ENCODE measurements at places on chromosomes 4 and X. TPM values are rescaled to one million over a fixed set of nuclear protein-coding genes. Genes with fewer than 3 reads are reported as not detected.

GLRB gene
- 5.1 TPM for total RNA-seq

GRCh38 chrX:114800719-114801118, 216.7 kb downstream of the IL13RA2 start:
- no peak for DNase-seq

- DNase-seq = no peak
Observed at GRCh38 chr4:152676052-152676854, 3.5 kb downstream of the TMEM154 start.

- no peak for DNase-seq
Observed at GRCh38 chr4:84319124-84319523, 180.0 kb downstream of the NKX6-1 start.

TLR2 gene
- 29.6 TPM for total RNA-seq

DNA sequence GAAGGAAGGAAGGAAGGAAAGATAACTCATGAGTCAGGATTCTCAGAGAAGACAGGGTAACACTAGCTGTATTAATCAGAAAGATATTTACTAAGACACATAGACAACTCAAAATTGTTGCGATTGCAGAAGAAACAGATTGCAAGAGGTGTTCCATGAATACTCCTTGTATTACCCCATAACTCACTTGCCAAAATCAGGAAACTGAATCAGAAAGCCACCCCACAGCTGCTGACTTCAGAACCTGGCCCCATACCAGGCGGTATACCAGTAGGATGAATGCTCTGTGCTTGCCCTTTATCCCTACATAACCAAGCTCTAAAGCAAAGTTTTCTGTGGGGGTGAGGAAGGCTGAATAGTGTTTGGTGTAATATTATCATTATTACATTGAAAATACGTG, 468.5 kb downstream of the IQCM start:
- DNase-seq = no peak

GRCh38 chrX:18620349-18620748, 51.6 kb downstream of the RS1 start:
- peak; percentile 58 for DNase-seq

UCP1 gene
- total RNA-seq = not detected

DNA sequence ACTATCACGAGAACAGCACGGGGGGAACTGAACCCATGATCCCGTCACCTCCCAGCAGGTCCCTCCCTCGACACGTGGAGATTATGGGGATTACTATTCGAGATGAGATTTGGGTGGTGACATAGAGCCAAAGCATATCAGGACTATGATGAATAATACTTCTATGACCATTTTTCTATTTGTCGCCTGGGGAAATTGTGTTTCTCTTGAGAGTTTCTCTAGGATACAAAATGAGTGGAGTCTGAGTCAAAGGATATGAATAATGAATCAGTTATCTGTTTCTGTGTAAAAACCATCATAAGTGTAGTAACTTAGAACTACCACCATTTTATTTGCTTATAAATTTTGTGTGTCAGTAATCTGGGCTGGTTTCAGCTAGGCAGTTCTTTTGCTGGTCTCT, 533.0 kb upstream of the ARX start:
- no peak for DNase-seq

NALF2 gene
- total RNA-seq = not detected

FBXO8 gene
- 13.3 TPM for total RNA-seq

- no peak for DNase-seq
Observed at GRCh38 chrX:101460669-101461068, 24.6 kb upstream of the ARMCX4 start.

DNA sequence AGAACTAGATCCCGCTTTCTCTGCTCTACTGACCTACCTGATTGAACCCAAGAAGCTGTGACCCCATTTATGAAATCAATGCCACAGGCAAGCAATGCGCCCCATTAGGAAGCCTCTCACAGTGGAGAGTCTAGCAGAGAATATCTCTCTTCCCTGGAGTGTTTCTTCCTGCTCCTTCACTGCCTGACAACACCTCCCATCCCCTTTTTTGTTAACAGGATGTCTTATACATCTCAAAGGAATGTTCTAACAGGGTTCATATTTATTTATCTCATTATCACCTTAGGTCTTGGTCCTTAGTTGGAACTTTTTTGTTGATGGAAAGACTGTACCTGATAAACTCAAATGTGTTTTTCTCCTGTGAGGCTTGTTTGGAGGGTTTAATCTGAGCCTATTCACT, 35.5 kb downstream of the SLIT2 start:
- DNase-seq = no peak

- DNase-seq = no peak
Observed at GRCh38 chrX:153782871-153783270, 2.0 kb downstream of the SRPK3 start.

CYLC1 gene
- total RNA-seq = not detected

DNA sequence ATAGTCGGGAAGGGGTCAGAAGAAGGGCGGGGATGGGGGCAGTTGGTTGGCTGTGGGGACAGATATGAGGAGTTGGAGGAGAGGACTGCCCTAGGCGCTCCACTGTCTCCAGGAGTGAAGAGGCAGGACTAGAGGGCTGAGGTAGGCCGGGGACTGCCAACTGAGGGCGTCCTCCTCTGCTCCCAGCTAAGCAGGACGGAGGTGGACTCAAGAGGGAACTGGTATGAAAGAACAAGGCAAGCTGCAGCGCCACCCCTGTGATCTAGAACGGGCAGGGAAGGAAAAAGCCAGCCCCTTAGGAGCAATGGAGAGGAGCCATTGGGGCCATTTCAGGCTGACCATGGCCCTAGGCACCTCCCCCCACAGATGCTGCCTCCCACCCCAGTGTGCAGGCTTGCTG, 14.0 kb downstream of the BEND2 start:
- DNase-seq = no peak

DNA sequence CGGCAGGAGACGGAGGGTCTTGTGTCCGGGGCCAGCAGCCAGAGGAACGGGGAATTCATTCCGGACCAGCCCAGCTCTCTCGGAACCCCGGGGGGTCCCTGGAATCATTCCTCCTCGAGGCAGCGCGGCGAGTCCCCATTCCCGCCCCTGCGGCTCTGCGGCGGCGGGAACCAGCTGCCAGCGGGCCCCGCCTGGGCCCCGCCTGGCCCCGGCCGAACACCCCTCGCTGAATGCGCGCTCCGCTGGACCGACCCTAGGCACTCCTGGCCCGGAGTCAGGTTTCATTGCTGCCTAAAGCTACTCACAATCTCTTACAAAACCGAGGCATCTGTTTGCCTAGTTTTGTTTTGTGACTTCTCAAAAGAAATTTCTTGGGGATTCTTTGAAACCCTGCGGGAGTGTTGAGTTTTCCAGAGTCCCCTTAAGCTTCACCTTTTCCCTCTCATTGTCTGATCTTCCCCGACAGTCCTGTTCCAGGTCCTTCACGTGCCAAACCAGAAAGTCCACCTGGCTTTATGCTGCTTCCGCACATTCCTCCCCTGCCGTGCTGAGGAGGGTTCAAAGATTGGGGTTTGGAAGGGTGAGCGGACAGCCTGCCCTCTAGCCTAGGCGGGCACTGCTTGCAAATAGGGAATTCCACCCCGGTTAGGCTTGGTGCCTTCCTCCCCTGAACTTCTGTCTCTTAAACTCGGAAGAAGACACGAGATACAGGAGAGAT, 789 bp downstream of the ARHGAP10 start:
- DNase-seq = peak; percentile 84

GRCh38 chr4:112325530-112325929, 28.4 kb downstream of the ALPK1 start:
- no peak for DNase-seq

DNA sequence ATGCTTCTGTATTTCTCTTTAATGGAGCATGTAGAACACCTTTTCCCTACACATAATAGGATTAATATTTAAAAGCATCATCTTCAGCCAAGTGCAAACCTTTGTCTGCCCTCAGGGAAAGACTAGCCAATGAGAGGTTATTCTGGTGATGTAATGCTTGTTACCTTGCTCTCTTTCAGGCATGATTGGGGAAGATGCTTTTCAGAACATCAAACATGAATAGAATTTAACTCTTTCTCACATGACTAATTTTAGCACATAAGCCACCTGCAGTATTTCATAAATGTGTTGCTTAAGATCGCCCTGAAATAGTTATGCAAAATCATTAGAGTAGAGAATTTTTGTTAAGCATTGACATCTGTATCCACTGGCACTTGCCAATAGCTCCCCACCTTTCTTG, 10.7 kb upstream of the EPGN start:
- DNase-seq = no peak

AWAT1 gene
- total RNA-seq = not detected

- DNase-seq = no peak
Observed at GRCh38 chr4:140720387-140721304, 35.5 kb downstream of the TBC1D9 start.

GRCh38 chr4:17468619-17469221, 43.2 kb downstream of the QDPR start:
- peak; percentile 69 for DNase-seq

GRCh38 chr4:101065346-101065745, 282.0 kb downstream of the PPP3CA start:
- no peak for DNase-seq
